ENCODE measurements at places on chromosomes 5 and 9.

GRCh38 chr5:66361070-66361469, 217.0 kb downstream of the SREK1 start:
- DNase-seq = no peak

- no peak for DNase-seq
Measured at GRCh38 chr9:101527066-101527465, 6.6 kb upstream of the RNF20 start.

DNA sequence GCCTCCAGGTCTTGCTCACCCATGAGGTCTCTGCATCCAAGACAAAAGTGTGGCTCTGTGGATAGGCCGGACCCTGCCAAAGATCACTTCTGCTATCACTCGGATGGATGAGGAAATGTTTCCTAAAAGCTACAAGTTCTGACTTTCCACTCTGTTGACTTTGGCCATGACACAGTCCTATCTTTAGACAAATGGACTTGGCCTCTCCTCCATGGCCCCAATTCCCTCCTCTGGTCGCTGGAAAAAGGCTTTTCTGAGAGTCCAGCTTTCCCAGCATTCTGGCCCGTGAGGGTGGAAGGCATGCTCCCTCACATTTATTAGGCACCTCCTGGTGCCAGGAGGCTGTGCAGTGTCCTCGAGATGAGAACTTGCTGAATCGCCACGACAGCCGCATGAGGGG, 83.1 kb downstream of the COL27A1 start:
- no peak for DNase-seq

DNA sequence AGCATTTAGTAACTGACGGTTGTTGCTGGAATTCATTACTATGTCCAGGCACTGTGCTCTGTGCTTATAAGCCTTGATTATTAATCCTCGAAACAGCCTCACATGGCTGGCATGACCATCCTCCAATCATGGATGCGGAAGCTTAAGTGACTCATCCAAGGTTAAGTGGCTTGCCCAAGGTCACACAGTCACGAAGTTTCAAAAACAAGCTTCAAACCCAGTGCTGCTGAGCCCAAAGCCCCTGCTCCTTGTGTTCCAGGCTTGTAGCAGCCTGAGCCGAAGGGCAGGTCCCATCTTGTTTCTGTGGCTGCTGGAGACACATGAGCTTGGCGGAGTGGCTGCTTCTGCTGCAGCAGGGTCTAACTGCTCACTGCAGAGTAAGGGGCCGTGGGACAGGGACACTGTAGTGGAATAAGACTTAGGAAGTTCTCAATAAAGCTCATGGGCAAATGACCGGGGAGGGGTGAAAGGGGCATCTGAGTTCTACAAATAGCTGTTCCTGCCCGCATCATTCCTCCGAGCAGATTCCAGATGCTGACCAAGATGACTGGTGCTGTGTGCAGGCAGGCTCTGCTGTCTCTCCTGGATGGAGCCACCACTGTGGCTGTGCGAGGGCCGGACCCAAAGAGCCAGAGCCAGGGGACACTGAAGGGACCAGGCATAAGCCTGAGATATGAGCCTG, 32.4 kb downstream of the WHRN start:
- no peak for DNase-seq

DNA sequence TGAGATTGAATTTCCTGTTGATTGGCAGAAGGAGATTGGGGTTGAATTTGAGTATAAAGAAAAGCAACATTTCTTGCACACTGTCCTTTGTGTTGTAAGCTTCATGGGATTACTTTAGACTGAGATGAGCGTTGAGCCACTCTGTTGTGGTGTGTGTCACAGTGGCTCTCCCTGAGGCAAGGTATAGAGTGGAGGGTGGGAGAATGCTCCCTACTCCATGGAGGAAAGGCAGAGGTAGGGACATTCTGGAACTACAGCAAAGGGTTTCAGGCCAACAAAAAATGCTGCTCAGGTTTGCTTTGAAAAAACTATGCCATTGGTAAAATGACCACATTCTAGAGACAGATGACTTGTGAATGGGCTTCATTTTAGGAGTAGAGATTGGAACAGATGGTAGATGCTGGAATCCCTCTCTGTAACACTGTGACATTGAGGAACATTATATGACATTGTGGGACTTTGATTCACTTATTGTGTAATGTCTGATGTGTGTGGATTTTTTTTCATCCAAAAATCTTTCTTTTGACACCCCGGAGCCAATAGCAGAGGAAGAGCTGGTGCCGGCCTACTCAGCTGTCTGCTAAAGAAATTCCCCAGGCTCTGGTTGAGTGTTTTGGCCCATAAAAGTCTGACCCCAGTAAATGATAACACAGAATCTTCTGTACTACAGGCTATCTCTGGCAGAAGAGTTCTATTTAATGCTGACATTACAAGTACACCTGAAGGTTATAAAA, 6.2 kb upstream of the CEP120 start:
- no peak for DNase-seq

- no peak for DNase-seq
Measured at GRCh38 chr5:6774721-6775204, 61.5 kb downstream of the TENT4A start.

DNA sequence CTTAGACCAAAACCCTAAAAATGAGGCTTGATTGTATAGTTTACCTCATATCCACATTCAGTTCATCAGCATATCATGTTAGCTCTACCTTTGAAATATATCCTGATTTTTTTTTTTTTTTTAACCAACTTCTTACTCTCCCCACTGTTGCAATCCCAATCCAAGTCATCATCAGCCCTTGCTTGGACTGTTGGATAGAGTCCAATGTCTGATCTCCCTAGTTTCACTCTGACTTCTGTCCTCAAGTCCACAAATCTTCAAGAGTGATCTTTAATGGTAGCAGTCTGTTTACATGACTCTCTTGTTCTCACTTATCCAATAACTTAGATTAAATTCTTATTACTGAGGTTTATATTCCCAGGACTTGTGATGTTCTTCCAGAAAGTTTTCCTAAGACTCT, 30.8 kb downstream of the NAA35 start:
- DNase-seq = no peak

GRCh38 chr9:121718084-121718483, 66.7 kb downstream of the DAB2IP start:
- no peak for DNase-seq

- DNase-seq = no peak
Measured at GRCh38 chr9:137435980-137436760, 5.0 kb downstream of the ENTPD8 start.

GRCh38 chr9:124897570-124898460, 35.9 kb downstream of the ARPC5L start:
- DNase-seq = no peak

DNA sequence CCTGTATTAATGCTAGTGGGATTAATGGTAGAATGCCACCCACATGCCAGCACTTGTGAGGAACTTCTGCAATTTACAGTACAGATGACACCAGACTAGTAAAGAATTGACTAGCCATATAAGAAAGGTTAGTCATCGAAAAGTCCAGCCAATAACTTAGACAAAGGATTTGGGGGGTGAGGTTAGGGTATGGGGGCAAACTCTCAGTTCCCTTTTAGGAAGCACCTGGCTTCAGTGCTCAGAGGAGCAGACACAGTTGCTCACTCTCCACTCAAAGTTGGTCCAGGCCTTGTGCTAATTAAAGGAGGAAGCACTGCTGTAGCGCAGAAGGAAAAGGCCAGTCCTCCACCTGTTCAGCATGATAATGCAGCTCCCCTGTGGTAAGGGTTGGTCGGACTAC, 25.2 kb downstream of the TGFBR1 start:
- DNase-seq = no peak

DNA sequence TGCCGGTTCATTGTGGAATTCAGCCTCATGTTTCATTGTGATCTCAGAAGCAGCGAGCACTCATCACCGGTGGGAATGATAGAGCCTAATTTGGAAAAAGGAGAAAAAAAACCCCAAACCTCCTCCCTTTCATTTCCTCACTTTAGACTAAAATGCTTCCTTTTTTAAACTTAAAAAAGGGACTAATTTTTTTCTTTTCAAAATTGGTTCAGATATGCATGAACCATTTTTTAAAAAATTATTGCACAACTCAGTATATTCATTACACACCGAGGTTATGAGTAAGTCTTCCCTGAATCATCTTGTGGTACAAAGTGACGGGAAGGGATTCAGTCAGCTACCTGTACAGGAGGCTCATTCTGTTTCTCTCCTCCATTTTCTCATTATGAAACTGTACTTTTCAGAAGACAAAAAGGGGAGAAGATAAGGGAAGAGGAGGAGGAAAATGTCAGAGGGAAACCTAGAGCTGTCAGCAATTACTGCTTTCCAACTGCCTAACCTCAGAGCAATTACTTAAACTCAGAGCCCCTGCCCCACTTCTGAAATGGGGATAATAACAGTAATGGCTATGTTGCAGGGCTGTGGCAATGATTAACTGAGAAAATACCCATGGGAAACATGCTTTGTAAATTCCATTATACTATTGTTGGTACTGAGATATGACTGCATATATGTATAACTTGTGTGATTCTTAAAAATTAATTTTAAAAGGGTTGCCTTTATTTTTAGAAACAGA, 24.0 kb downstream of the GALNT10 start:
- no peak for DNase-seq

- DNase-seq = peak; percentile 87
Measured at GRCh38 chr9:90546200-90546599, 96.4 kb downstream of the DIRAS2 start.

DNA sequence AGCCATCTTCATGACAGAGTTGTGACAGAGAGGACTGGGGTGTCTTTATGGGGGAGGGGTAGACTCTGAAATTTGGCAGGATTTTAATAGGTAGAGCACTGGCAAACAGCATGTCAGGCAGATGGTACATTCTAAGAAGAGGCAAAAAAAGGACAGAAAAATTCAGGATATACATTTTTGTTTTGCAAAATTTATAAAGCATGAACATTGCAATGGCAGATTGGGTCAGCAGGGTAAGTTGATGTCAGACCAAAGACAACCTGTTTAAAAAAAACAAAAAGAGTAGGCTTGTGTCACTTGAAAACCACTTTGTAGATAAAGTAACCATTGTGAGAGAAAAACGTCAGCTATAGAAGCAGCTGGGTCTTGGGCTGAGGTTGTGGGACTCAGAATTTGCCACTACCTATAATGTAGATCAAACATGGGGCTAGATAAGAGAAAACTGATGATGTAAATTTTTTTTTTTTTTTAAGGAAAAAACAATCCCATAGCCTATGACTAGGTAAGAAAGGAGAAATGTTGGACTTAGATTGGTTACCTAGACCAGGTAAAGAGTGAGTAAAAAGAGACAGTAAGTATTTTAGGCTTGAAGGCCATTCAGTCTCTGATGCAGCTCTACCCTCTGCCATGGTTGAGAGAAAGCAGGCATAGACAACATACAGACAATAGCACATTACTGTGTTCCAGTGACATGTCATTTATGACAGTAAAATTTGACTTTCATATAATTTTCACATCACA, 8.3 kb downstream of the CAMK4 start:
- DNase-seq = no peak

- no peak for DNase-seq
Measured at GRCh38 chr5:52359261-52359660, 428.5 kb upstream of the ITGA1 start.

DNA sequence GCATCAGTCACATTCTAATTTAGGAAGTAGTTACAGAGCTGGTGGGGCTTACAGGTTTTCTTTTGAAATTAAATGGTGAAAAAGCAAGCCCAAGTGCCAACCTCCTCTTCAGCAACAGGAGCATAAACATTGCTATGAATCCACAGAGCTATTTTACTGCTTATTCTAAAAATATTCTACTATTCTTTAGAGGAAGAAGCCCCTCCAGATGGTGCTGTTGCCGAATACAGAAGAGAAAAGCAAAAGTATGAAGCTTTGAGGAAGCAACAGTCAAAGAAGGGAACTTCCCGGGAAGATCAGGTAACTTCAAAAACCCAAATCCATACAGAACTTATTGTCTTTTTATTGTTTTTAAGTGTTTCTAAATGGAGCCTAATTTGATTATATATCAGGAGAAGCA, 202.8 kb downstream of the CWC27 start:
- DNase-seq = no peak

- no peak for DNase-seq
Measured at GRCh38 chr9:1383899-1384455, 333.8 kb downstream of the DMRT2 start.

DNA sequence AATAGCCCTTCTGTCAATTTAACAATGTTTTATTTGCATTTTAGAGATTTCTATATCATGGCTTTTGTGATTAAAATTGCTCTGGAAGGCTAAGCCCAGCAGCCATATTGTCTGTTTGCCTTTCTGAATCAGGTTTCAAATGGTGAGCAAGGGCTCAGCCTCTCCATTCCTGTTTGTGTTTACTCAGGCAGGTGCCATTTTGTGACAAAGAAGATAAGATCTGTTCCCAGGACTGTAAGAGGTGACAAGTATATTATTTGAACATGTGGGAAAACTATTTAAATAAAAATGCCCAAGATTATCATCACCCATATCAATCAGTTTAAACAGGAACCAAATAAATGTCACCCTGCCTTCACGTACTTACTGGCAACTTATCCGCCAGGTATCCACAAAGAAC, 641.3 kb upstream of the KLF4 start:
- peak; percentile 14 for DNase-seq

GRCh38 chr5:56983593-56984361, 31.9 kb upstream of the MIER3 start:
- no peak for DNase-seq

DNA sequence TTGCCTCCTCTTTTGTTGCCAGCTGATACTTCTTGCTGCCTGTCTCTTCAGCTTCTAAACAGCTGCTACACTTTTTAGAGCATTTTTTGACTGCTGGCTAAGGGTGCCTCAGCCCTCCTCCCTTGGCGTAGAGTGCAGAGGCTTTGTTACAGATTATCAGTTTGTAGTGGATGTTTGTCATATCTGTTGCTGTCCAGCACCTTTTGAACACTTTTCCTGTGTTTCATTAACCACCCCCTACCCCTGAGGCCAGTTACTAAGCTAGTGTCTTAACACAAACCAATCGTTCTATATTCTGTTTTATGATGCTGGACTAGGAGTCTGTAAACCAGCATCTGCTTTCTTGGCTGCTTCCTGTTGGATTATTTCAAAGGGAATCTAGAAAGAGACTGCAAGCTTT, 441.5 kb downstream of the DNAH5 start:
- no peak for DNase-seq

- DNase-seq = no peak
Measured at GRCh38 chr5:137842296-137842695, 25.4 kb upstream of the MYOT start.

- DNase-seq = no peak
Measured at GRCh38 chr5:93034621-93035590, 546.1 kb downstream of the NR2F1-AS1 start.

GRCh38 chr5:175742290-175742994, 84.6 kb downstream of the HRH2 start:
- DNase-seq = no peak

GRCh38 chr5:117475919-117476318, 901.3 kb upstream of the SEMA6A start:
- DNase-seq = no peak

GRCh38 chr5:54471398-54471797, 15.9 kb downstream of the HSPB3 start:
- no peak for DNase-seq

GRCh38 chr5:179926657-179927056, 19.0 kb upstream of the TBC1D9B start:
- no peak for DNase-seq

DNA sequence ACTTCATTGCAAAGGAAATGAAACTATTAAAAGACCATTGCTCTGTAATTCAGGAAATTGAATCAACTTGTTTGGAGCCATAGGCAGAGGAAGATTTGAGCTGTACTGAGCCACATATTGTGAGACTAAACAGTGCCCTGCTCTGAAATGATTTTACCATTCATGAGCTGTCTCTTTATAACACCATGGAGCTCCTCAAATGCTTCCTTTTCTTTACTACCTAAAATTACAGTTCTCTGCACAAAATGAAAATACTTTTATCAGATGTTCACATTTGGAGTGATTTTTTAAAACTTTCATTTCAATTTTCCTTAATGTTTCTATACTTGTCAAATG, 97.9 kb downstream of the NLN start:
- no peak for DNase-seq

GRCh38 chr9:9949978-9950377, 662.8 kb downstream of the PTPRD start:
- DNase-seq = no peak

Measured in NCI-H2081 (cell line).